ENCODE measurements at places on chromosomes 6 and 20.

- no peak for DNase-seq
Observed at GRCh38 chr6:12875051-12875450, 158.5 kb downstream of the PHACTR1 start.

- no peak for DNase-seq
Observed at GRCh38 chr6:45741437-45742171, 274.1 kb downstream of the CLIC5 start.

- no peak for DNase-seq
Observed at GRCh38 chr6:3072798-3073197, 4.5 kb downstream of the RIPK1 start.

DNA sequence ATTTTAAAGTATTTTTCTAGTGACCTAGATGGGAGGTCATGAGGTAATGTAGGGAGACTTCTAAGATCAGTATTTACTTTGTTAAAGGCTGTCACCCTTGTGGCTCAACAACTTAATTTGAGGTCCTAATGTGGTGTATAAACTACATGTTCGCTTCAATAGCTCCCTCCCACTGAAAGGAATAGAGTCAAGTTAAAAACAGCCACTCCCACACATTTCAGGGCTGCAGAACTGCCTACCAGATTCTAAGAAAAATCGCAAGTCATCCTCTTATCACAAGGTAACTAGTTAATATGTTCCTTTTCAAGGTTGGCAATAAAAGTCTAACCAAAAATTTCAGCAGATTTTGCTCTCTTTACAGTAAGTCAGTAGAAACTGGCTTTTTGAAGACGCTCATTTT is 15.1 kb downstream of the GSTA1 start:
- DNase-seq = no peak

DNA sequence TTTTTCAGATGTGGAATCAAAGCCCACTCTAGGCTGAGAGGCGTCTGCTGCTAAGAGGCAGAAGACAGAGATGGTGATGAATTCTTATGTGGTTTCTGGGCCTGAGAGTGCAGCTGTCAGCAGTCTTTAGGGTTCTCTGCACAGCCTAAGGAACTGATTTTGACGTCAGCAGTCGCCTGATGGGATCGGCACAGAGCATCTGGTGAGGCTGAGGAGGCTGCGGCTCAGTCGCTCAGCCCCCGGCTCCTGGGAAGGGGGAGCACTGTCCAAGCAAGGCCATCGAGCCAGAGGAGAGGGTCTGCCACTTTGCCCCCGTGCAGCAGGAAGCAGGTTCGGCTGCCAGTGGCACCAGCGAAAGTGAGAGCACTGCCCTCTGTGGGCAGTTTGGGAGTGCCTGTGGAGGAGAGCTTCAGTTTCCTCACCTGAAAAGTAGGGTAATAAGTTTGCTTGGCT is 92.5 kb downstream of the TCP11 start:
- DNase-seq = no peak

Data from stimulated activated CD8-positive, alpha-beta memory T cell treated with anti-CD3 and anti-CD28 coated beads, Interleukin-15, amount 100 ng/mL, for 24 hours (primary cell).